ENCODE measurements at places on chromosomes 6 and 20.

GRCh38 chr20:9018346-9018745 is 50.5 kb upstream of the PLCB4 start:
- DNase-seq, result no peak

- DNase-seq, result no peak
Observed at GRCh38 chr20:62240020-62240685, 1.8 kb downstream of the OSBPL2 start.

GRCh38 chr6:95143408-95144180 is 433.7 kb upstream of the MANEA start:
- DNase-seq, result no peak

DNA sequence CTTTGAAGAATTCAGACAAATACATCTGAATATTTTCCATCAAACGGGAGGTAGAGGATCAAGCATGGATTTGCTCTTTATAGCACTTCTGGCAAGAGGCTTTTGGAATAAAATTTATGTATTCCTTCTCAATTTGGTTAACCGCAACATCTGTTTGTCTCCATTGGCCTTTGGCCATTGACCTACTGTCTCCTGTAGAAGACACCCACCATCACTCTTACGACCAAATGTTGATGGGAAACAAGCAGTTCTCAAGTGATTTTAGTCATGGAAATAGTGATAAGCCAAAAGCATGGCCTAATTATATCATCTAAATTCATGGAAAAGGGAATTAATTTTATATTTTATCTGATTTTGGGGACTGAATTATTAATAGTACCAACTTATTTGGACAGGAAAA is 591.9 kb downstream of the CD109 start:
- no peak for DNase-seq

DNA sequence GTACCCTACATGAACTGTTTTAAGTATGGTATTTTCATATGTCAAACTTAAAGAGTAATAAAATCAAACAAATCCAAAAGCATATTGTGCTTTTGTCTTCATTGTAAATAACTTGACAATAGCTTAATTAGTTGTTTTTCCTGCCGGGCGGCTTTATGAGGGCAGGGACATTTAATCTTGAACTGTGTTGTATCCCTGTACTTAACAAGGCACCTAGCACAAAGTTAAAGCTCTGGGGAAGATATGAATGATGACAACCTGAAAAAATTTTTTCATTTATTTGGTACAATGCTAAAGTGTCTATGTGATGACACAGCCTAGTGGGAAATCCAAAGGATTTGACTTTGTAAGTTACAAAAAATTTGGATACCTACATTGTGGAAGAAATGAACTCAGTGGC is 502 bp upstream of the HACE1 start:
- DNase-seq, result no peak

- no peak for DNase-seq
Observed at GRCh38 chr6:151107897-151108427, 131.8 kb upstream of the AKAP12 start.

GRCh38 chr20:41030531-41031242 is 2.1 kb downstream of the TOP1 start:
- no peak for DNase-seq

- DNase-seq, result no peak
Observed at GRCh38 chr6:35354361-35355135, 12.2 kb downstream of the PPARD start.
